ENCODE measurements at places on chromosomes 12 and 14.

- DNase-seq: no peak
Measured at GRCh38 chr14:83558946-83559345, 1971.0 kb upstream of the FLRT2 start.

- DNase-seq: no peak
Measured at GRCh38 chr12:22990501-22990900, 365.5 kb downstream of the ETNK1 start.

GRCh38 chr14:103386713-103387329 lies 1.6 kb downstream of the MARK3 start:
- DNase-seq: no peak

- DNase-seq: no peak
Measured at GRCh38 chr12:64256166-64256800, 34.2 kb upstream of the KICS2 start.

DNA sequence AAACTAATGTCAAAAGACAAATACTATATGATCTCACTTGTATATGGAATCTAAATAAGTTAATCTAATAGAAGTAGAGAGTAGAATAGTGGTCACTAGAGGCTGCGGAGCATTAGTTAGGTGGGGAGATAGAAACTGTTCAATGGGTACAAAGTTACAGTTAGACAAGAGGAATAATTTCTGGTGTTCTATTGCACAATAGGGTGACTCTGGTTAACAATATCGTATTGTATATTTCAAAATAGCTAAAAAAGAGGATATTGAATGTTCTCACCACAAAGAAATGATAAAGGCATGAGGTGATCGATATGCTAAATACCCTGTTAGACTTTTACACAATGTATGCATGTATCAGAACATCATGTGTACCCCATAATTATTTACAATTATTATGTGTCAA lies 42.9 kb downstream of the IGF1 start:
- DNase-seq: no peak

DNA sequence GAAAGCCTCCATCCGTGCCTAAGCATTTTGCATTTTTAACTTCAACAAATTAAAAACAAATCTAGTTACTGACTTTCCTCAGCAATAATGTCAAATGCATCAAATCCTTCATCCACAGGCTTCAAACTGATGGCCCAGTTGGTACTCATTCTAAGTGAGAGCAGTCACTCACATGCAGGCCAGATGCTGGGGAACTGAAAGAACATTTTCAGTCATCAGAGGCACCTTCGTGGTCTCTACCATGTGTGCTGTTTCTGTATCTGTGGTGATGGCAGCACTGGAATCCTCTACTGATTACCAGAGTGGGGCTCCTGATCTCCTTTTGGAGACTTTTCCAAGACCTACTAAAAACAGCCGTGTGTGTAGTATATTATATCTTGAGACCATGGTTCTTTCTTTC lies 145.2 kb downstream of the PRIMA1 start:
- DNase-seq: no peak

- DNase-seq: no peak
Measured at GRCh38 chr12:46523863-46524770, 151.5 kb upstream of the SLC38A2 start.

GRCh38 chr14:90570461-90570860 lies 173.6 kb downstream of the CALM1 start:
- no peak for DNase-seq

GRCh38 chr12:80053051-80053790 lies 46.1 kb upstream of the OTOGL start:
- no peak for DNase-seq

DNA sequence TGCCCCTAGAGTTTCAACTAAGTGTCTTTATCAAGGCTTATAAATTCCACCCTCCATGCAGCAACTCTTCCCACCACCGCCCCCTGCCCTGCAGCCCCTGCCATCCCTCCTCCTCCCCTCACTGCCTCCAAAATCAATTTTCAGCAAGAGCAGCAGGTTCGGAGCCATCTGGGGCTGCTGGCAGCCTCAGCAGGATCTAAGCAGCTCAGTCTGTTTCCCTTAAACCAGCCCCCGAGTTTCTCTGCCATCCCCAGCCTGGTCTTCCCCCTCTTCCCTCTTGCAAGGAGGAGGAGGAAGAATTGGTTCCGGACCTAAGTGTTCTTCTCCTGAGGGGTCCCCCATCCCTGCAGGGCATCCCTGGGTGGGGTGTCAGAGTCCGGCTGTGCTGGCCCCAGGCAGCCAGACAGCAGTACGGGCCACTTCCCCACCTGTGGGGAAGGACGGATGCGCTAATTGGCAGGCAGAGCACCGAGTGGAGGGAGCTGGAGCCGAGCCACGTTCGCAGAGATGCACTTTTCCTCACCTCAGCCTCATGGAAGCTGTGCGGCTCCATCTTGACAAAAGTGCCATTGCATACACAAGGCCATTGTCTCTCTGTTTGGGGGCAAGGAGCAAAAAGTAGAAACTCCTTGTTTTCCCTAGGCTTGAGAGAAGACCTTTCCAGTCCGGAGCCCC lies 189.3 kb downstream of the KCNA5 start:
- DNase-seq: no peak

GRCh38 chr12:95738024-95738611 lies 52.4 kb downstream of the NTN4 start:
- DNase-seq: no peak

DNA sequence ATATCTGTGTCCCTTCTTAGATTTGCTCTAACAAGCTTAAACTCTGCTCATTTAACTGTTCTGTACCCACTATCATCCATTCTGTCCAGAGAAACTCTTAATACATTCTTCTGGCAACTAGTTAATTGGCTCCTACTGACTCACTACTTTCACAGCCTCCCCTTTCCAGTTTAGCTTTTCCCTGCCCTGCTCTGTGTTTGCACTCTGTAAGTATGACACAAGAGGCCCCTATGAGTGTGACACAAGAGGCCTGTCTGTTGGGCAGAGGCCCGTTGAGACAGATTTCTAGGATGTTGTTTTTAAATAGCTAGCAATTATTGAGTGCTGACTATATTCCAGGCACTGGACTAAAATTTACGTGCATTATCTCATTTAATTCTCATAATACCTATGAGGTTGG lies 246.0 kb upstream of the DAAM1 start:
- no peak for DNase-seq
